ENCODE measurements at places on chromosomes 13 and 19.

GRCh38 chr19:3644351-3645066, 17.9 kb upstream of the CACTIN start:
- no peak overlapping the region for H3K4me3 ChIP-seq
- no peak overlapping the region for H3K27ac ChIP-seq
- H3K27me3 ChIP-seq: no peaks in the 10 kb centered on the region
- no peak for DNase-seq
- no peaks in the 10 kb centered on the region for H3K36me3 ChIP-seq

- no peak for DNase-seq
- peak overlapping the region; percentile 49 for H3K27ac ChIP-seq
- peaks cover 34% of the 10 kb centered on the region for H3K27me3 ChIP-seq
Observed at GRCh38 chr13:24007979-24008620, 110.8 kb upstream of the C1QTNF9B start.

- H3K4me1 ChIP-seq: peaks cover 27% of the 10 kb centered on the region
- H3K36me3 ChIP-seq: peaks cover 31% of the 10 kb centered on the region
- DNase-seq: peak; percentile 74
- H3K27ac ChIP-seq: peak within 1 kb of the TSS; percentile 97
Observed at GRCh38 chr19:6739390-6739882, at the start of gene TRIP10. TRIP10 (plus strand) TSS chr19:6739680; CDS start chr19:6739762, 82 bp downstream.

- no peaks in the 10 kb centered on the region for H3K27me3 ChIP-seq
- peaks cover 33% of the 10 kb centered on the region for H3K4me1 ChIP-seq
- peak overlapping the region; percentile 87 for H3K27ac ChIP-seq
Observed at GRCh38 chr13:79451500-79451962, 29.4 kb upstream of the NDFIP2 start.

DNA sequence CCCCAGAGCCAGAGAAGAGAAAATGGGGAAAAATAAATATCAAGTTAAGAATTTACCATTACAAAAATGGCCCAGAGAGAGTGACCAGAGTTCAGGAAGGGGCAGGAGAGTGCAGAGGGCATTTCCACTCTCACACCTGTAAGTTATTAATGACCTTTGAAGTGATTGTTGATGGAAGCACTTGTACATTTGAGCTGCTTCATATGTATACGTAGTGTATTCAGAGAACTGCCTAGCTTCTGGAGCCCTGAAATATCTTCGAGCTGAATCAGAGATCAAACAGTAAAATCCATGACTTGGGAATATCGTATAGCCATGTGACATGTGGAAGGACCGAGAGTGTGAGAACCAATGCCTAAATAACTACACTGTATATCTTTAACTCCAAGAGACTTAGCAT, 49.2 kb upstream of the PCCA start:
- no peak overlapping the region for H3K4me3 ChIP-seq
- H3K27ac ChIP-seq: no peak overlapping the region
- H3K4me1 ChIP-seq: no peaks in the 10 kb centered on the region
- H3K36me3 ChIP-seq: no peaks in the 10 kb centered on the region

Measured in effector memory CD8-positive, alpha-beta T cell (primary cell).